Activated naive CD4-positive, alpha-beta T cell treated with anti-CD3 and anti-CD28 coated beads, Interleukin-2, amount 50 U/mL, for 72 hours (primary cell): ENCODE measurements at places on chromosomes 7 and 10.

- no peak for DNase-seq
Measured at GRCh38 chr7:156475666-156476065, 164.9 kb upstream of the RNF32 start.

DNA sequence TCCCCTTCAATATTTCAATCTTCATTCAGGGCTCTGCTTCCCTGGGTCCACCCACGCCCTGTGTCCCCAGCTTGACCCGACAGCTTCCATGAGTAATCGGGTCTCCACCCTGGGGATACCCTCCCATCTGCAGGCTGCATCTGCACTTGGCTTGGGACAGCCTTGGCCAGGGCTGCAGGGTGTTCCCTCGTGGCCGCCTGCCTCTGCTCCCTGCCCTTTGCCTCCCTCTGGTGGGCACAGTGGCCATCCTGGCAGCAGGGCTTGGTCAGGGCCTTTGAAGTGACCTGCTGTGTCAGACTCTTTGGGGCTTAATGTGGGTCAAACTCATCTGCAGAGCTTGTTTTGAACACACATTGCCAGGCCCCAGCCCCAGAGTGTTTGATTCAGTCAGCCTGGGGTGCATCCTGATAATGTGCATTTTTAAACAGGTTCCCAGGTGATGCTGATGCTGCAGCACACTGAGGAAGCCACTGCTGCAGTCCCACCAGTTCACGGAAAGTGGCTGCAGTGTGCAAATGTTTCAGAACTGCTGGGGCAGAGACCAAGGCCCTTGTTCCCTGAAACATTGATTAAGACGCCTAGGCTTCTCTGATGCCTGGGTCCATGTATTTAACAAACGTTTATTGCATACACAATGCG is 80.7 kb upstream of the SEC61G start:
- DNase-seq, result no peak

DNA sequence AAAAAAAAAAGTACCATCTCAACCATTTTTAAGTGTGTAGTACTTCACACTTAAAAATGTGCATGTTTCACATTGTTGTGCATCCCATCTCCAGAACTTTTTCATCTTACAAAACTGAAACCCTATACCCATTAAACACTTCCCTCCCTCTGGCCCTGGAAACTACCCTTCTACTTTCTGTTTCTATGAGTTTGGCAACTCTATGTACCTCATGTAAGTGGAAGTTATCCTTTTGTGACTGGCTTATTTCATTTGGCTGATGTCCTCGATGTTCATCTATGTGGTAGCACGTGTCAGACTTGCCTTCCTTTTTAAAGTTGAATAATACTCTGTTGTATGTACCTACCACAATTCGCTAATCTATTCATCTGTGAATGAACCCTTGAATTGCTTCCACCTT is 12.2 kb downstream of the KCNMA1 start:
- no peak for DNase-seq

GRCh38 chr7:106216923-106217542 is 67.8 kb downstream of the NAMPT start:
- no peak for DNase-seq

- DNase-seq, result no peak
Measured at GRCh38 chr7:121139427-121139826, 150.9 kb downstream of the CPED1 start.

DNA sequence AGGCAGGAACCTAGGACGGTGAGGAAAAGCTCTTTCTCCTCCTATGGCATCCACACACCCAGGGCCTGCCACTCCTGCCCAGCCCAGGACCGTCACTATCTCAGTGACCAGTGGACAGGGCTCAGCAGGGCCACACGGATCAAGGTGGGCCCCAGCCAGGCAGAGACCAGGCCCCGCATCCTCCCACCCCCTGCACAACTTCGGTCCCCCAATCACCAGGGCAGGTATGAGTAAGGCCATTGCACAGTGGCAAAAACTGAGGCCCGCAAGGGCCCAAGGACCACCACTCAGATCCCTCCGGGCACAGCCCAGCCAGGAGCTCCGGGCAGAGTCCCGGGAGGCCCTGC is 30.3 kb downstream of the OAT start:
- DNase-seq, result peak; percentile 52

- DNase-seq, result no peak
Measured at GRCh38 chr7:14258441-14258840, 269.0 kb upstream of the ETV1 start.

DNA sequence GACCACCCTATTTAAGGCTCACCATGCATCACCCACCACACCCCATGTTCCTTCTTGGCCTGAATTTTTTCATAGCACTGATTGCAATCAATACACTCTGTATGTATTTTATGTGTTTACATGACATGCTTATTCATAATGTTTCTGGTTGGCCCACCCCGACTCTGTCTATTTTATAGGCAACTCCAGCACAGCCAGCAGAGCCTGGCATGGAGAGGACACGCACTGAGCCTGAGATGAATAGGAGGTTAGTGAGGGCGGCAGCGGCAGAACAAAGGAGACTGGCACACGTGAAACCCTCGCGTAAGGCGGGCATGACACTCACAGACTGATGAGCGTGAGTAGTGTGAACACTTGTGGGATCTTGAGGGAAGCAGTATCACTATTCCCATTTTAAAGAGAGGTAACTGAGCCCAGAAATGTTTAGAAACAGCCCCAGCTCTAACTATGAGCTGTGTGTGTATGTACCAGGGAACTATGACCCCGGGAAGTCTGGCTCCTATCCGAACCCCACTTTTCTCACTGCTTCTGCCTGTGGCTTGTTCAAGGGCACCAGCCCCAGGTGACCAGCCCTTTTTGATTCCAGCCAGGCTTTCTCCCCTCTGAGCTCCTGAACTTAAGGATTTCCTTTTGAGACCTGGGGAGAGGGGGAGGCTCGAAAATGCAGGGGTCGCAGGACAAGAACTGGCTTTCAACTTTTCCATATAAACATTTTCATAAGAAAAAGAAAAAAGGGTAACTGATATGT is 113.3 kb downstream of the ARHGAP22 start:
- no peak for DNase-seq

DNA sequence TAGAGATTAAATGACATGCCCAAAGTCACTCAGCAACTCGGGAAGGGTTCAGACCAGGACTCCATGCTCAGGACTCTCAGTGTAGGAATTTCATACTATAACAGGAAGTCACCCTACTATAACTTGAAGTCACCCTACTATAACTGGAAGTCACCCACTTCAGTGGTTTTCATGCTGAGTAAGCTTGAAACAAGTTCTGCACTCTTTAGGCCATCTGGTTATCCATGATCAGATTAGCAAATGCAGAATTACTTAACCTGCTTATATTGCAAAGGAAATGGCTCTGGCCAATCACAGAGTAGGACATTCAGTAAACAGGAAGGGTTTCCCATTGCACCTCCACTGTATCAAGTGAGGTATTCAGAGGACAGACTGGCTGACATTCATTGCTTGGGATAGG is 1240.4 kb downstream of the GATA3 start:
- DNase-seq, result no peak
